Natural killer cell (primary cell): ENCODE measurements at places on chromosomes 6 and 20. TPM values are rescaled to one million over a fixed set of nuclear protein-coding genes. Genes with fewer than 3 reads are reported as not detected.

GRCh38 chr6:144568241-144568640 lies 283.1 kb downstream of the UTRN start:
- DNase-seq = no peak

DNA sequence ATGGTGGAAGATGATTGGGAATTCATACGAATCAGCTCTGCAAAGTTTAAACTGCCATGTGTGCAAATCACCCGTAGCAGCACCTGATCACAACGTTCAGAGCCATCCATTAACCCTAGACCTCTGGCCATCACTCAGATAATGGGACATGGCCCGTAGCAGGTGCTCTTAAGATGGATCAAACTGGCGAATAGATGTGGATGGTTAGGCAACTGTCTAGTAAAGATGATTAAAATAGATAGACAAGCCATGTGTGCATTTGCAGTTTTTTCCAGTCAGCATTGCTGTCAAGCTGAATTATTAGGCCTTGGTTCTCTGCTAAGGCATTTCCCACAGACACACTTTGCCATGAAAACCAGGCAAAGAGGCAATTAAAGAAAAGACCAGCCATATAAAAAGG lies 40.6 kb upstream of the PHACTR1 start:
- no peak for DNase-seq

DNA sequence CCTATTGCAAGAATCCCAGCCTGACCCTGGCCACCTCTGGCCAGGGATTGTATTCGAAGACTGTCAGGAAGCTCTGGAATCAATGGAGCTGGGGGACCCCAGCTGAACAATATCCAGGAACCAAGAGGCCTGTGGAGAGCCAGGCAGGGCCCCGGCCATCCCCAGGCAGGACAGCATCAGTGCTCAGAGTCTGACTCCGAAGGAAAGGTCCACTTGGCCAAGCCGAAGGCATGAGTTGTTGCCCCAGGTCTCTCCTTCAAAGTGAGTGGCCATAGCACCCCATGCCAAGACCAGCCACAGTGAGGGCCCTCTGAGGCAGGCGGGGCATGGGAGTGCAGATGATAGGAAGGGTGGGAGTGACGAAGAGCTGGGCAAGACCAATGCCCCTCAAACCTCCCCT lies 193.1 kb downstream of the CDH4 start:
- DNase-seq = no peak

DNA sequence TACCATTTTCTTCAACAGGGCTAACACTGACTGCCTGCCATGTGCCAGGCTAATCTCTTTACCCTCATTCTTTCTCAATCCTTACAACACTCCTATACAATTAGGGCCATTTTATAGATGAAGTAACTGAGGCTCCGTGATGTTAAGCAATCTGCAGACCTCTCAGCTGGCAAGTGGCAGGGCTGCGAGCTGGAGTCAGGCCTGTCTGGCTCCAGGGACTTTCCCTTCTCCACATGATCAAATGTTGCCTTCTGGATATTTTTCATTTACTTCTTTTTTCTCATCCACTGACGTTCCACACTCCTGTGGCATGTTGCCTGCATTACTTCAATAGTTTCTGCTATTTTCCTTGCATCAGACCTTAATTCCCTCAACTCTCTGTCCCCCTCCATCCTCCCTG lies 55.2 kb upstream of the TAGAP start:
- peak; percentile 7 for DNase-seq

GRCh38 chr6:157429248-157429647 lies 48.3 kb downstream of the ZDHHC14 start:
- DNase-seq = no peak

- no peak for DNase-seq
Measured at GRCh38 chr20:14644306-14645097, 307.1 kb upstream of the FLRT3 start.

DNA sequence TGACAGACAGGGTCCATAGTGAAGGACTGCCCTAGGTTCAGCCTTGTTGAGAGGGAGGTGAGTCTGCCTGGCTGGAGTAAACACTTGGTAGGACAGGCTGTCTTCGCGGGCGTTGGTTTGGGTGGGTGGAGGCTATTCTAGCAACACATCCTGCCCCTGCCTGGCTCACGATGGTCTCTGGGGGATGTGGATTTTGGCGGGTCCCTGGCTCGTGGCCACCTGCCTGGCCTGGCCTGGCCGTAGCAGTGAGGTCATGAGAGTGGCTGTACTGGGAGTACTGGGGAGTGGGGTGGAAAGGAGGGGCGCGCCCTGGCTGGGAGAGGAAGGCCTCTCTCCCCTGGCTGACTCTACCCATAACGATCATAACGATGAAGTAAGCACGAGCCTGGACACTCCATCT lies 30.2 kb upstream of the MRPS18A start:
- DNase-seq = no peak

DNA sequence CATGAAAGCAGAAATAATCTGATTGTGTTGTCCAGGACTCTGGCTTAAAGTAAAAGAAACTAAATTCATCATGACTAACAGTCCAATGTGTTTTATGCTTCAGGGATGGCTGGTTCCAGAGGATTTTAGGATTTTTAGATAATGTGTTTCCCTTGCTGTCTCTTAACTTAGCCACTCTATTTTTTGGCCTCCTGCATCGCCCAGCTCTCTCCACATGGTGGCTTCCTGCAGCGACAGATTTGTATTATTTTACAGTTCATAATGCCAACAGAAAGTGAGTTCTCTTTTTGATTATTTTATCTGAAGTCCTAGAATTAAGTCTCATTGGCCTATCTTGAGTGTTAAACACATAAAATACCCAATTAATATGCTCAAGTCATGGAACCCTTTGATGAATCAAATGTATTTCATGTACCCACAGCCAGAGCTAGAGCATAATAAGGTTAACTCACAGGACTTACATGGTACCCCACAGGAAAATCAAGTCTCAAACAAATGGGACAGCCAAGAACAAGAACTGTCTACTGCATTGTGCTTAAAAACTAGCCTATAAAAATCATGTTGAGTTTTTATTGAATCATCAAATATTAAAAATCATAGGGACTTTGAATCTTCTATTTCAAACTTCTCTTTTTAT lies 582.5 kb downstream of the DOK5 start:
- no peak for DNase-seq

GRCh38 chr6:112332274-112332673 lies 14.9 kb upstream of the RFPL4B start:
- DNase-seq = no peak

- DNase-seq = no peak
Measured at GRCh38 chr6:35064757-35065440, 76.2 kb downstream of the TCP11 start.

- no peak for DNase-seq
Measured at GRCh38 chr6:27782748-27783147, 129.4 kb downstream of the OR2B2 start.

- DNase-seq = no peak
Measured at GRCh38 chr6:108001696-108002231, 43.8 kb upstream of the SEC63 start.

DNA sequence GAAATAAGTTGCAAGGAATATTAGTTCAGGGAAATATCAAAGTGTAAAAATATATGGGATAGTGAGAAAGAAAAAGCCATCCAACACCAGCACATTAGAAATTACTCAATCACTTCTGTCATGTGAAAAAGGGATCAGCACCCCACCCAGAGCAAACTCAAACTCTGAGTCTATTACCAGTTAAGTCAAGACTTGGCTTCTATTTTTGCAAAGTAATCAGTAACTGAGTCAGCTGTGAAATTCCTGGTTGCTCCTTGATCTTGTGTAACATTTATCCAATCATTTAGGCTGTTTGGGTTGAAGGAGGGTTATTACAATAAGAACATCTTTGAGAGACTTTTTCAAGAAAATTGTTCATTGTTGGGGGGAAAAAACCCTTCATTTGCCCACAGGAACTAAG lies 51.2 kb downstream of the SLC22A23 start:
- DNase-seq = no peak

GRCh38 chr6:73047801-73048200 lies 177.5 kb downstream of the KHDC1L start:
- no peak for DNase-seq

GRCh38 chr20:40493549-40493948 lies 195.5 kb downstream of the MAFB start:
- no peak for DNase-seq

DNA sequence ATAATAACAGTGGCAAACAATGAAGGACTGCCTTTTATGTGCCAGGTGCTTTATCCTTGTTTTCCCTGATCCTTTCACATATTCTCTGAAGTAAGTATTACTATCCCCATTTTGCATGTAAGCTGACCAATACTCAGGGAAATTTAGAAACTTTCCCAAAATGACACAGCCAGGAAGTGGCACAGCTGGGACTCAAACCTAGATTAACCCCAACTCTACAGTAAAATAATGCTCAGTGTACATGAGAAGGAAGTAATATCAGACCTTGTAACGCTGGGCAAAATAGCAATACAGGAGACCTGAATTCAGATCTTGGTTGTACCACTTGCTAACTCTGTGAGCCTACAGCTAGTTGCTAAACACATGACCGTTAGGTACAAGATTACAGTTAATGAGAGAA lies 26.8 kb upstream of the NRSN1 start:
- DNase-seq = no peak

DNA sequence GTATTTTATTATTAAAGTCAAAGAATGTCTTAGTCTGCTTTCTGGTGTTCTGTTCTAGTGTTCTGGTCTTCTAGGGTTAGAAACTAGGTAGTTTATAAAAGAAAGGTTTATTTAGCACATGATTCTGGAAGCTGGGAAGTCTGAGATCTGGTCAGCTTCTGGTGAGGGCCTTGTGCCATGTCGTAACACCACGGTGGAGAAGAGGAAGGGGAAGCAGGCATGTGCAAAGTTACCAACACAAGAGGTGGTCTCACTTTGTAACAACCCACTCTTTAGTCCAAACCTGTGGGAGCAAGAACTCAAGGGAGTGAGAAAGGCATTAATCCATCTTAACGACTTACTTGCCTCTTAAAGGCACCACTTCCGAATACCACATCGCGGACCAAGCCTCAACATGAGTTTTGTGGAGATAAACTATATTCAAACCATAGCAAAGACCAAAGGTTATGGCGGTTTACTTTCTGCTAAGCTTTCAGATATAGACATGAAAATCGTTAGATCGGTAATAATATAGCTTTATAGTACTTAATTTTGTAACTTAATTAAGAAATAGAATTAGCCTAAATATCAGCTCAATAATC lies 99.4 kb downstream of the NCOA3 start:
- DNase-seq = no peak

MTFR2 gene
- total RNA-seq = 1.7 TPM

KHDC1L gene
- total RNA-seq = 2.1 TPM

PNPLA1 gene
- 0.61 TPM for total RNA-seq

KLC4 gene
- 39.4 TPM for total RNA-seq

ADGRF1 gene
- not detected for total RNA-seq

NOX3 gene
- total RNA-seq = not detected

ARMC2 gene
- total RNA-seq = 13.8 TPM

CST4 gene
- total RNA-seq = not detected

RMND1 gene
- total RNA-seq = 11.3 TPM

PCSK2 gene
- not detected for total RNA-seq

SLC26A8 gene
- not detected for total RNA-seq

ZSCAN16 gene
- total RNA-seq = 7.7 TPM

SLC13A3 gene
- total RNA-seq = 0.63 TPM

RSPO3 gene
- not detected for total RNA-seq

AK9 gene
- 19.2 TPM for total RNA-seq

NRSN1 gene
- total RNA-seq = not detected

FLOT1 gene
- 113 TPM for total RNA-seq
